ENCODE measurements at places on chromosomes 3 and 15.

- peak; percentile 40 for DNase-seq
These were observed 98.6 kb downstream of the TCF12 start for GRCh38 chr15:57017024-57017423.

- DNase-seq = no peak
These were observed 168.1 kb downstream of the XXYLT1 start for GRCh38 chr3:195102609-195103467.

DNA sequence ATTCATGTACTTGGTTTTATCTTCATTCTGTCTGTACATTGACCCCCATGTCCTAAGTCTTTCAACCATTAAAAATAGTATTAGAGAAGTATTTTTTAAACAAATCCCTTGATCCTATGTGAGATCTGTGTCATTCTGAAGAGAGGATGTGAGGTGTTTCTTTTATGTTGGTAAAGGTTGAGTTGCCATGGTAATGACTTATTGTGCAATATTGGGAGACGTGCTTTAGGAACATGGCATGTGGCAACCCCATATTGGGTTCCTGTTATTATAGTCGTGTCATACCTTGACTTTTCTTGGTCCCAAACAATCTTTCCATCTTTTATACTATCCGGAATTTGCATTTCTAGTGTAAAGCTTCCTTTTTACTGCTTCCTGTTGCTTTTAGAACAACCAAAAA, 203.1 kb downstream of the KCNAB1 start:
- DNase-seq = no peak

DNA sequence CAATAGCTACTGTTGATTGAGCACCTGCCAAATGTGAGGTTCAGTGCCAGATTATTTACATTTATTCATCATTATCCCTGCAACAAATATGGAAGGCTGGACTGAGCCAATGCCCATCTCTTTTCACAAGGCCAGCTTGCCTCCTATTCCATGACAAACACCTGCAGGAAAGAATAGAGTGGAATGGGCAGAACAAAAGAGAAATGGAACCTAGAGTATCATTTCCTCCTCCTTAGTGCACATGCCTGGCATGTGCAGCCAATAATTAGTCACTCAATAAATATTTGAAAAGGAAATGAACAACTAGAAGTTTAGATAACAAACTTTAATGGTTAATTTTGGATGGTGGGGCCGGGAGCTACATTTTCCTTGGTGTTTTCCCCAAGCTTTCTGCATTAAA, 61.4 kb upstream of the MYRIP start:
- no peak for DNase-seq

GRCh38 chr3:102301155-102301880, 133.5 kb upstream of the ZPLD1 start:
- no peak for DNase-seq

GRCh38 chr3:13125092-13126015, 52.1 kb upstream of the IQSEC1 start:
- DNase-seq = no peak

DNA sequence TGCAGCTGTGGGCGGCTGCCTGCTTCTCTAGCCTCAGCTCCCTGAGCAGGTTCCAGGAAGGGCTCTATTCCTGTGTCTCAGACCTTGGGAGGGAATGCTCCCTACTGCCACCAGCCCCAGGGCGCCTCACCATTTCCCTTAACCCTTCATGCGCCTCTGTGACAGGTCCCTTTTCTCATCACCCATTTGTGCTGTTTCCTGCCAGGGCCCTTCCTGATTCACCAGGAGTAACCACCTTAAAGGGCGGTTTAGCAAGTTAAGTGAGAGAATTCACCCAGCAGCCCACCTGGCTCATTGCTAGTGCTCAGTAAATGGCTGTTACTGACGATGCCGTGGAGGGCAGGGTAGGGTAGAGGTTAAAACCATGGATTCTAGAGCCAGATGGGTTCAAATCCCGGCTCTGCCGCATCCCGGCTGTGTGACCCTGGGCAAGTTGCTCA, 87.8 kb downstream of the WNT7A start:
- DNase-seq = no peak

GRCh38 chr3:28867836-28868235, 413.0 kb upstream of the RBMS3 start:
- DNase-seq = no peak

- DNase-seq = no peak
These were observed 5.8 kb downstream of the PRRT3 start for GRCh38 chr3:9946112-9947024.

DNA sequence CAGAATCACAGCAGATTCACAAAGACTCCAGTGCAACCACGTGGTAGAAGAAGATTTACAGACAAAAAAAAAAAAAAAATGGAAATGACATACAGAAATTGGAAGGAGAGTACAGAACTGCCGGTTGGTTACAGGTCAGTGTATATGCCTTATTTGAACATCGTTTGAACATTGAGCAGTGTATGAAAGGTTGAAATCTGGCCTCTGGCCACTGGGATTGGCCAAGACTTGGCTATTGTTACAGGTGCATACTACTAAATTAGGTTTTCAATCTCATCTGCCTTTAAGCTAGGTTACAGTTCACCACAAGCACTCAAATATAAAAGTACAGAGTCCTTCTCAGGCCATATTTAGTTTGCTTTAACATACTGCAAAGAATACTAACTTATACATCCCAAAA, 59.8 kb downstream of the THBS1 start:
- no peak for DNase-seq

GRCh38 chr15:54576298-54576935, 598.2 kb downstream of the UNC13C start:
- DNase-seq = peak; percentile 12

DNA sequence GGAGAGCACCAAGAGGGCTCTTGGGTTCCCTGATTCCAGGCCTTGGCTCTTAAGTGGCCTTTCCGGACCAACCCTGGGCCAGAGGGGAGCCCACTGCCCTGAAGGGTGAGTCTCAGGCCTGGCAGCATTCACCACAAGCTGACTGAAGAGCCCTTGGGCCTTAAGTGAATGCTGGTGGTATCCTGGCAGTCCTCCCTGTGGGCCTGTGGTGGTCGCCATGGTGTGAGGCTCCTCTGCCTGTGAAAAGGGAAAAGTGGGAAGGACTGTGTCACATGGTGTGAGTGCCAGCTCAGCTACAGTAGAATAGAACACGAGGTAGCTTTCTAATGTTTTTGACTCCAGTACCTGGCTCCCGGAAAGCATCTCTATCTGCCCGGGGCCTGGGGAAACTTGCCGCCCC, 15.3 kb downstream of the CHDH start:
- DNase-seq = no peak

DNA sequence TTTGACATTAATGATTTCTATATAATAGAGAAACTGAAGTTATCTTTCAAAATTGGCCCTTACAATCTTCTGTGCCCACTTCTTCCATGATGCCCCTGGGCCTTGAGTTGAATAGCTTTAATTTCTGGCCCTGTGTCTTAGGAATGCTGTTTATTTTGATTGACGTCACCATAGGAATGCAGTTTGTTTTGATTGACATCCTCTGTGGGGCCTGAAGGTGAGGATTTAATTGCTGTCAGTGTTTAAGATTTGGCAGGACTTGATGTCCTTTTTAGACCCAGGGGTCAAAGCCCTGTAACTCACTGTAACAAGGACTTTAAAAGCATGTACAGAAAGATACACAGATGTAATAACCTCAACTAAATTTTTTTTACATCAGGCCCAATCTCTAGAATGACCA, 83.3 kb downstream of the GLDN start:
- DNase-seq = no peak

GRCh38 chr3:196498297-196498696, 5.3 kb downstream of the RNF168 start:
- no peak for DNase-seq

DNA sequence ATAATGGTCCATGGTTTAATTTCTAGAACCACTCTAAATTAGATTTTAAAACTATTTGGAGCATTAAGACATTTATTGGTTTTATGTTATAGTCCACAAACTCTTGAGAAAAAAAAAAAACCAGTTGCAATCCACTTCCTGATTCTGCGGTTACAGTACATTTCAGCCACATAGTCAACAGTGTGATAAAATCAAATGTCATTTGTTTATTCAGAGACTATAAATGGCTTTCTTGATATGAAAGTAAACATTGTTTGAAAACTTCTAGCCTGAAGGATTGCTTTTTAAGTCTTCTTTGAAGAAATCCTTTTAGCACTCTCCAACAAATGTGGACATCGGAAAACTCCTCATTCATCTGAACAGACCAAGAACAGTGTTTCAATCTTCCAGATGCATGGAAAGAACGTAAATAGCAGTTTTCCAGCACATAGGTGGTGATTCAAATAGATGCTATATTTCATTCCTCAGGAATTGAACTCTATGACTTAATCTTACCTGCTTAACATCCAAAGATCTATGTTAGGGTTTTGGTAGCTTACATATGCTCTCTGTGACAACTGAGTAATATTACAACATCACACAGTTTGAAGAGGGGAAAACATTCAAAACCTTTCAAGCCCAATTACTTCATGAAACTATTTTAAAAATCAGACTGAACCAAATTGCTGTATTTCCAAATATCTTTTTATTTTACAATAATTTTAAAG, 87.8 kb upstream of the UBE2E2 start:
- no peak for DNase-seq

- DNase-seq = no peak
These were observed 56.5 kb downstream of the BSN start for GRCh38 chr3:49610666-49611280.

- DNase-seq = peak; percentile 68
These were observed 150.7 kb downstream of the OPA1 start for GRCh38 chr3:193743702-193744047.

- DNase-seq = no peak
These were observed 2.6 kb downstream of the GNAI2 start for GRCh38 chr3:50238549-50239026.

- DNase-seq = no peak
These were observed 305.9 kb upstream of the UMPS start for GRCh38 chr3:124424396-124424795.

- DNase-seq = peak; percentile 74
These were observed 23.0 kb downstream of the HPS3 start for GRCh38 chr3:149152420-149152819.

DNA sequence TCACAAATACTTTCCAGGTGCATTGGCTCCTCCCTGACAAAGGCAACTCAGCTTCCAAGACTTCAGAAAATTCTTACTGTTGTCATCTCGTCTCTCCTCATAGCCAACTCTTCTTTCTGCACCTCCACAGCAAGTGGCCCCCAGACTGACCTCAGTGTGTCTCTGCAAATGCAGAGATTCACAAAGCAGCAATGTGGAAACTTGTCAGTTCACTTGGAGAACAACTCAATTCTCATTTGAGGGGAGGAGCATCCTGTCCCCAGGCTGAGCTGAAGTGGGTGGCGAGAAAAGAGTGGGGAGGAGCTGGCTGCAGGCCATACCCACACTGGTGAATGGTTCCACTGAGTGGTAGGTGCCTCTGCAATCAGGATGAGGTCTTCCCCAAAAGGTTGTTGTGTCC, 248.7 kb upstream of the IL12A start:
- no peak for DNase-seq

GRCh38 chr3:190116551-190117067, 4.1 kb downstream of the P3H2 start:
- peak; percentile 28 for DNase-seq

DNA sequence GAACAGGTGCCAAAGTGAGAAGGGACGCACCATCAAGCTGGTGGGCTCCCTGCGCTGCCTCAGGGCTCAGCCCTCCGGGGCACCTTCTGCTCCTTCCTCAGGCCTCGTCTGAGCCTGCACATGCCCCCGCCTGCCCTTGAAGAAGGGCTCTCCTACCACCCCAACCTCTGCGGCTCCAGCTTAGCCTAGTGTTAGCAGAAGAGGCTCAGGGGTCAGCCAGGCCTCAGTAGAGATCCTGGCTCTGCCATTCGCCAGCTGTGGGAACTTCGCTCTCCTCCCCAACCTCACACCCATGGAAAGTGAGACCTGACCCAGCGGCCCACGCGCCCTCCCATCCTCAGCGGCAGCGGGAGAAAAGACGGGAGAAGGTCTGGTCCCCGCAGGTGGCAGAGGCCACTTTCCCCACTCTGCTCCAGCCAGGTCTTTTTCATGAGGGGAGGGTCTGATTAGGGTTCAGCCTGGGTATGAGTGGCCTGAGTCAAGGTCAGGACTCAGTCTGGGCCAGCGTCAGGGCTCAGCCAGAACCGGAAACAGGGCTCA, 8.2 kb downstream of the GRIP2 start:
- DNase-seq = no peak

DNA sequence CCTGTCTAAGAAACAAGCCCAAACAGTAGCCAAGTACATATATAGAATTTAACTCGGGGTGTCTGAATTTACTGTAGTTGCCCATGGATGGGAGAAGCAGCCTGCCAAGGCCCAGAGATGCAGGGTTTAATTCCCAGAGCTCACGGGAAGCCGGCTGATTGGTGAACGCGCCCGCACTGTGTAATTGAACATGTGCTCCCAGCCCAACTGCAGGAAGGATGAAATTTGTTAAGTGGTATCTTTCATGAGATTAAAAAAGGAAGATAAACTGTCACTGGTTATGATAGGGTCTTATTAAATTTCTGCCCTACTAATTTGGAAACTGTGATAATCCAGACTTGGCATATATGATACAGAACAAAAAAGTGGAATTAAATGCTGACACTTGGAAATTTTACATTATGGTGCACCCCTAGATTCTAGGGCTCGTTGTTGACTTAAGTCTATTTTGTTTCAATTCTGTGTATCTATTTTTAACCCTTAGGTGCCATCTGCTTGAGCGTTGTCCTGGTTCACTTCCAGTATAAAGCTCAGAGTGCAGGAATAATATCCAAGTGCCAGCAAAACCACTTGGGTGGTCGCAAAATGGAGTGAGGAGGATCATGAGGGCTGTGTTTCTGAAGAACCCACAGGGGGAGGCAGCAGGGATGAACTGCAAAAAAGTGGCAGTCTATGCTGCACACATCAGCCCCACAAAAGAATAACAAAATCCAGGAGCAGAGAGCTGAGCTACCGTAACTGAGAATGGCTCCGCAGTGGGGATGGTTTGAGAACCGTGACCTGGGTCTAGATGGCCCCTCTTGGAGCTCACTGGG, 13.8 kb upstream of the TMC3 start:
- DNase-seq = no peak

GRCh38 chr15:67181221-67181639, 73.2 kb downstream of the AAGAB start:
- DNase-seq = no peak

GRCh38 chr3:24506966-24507775, 12.5 kb upstream of the THRB start:
- no peak for DNase-seq

- no peak for DNase-seq
These were observed 124.4 kb upstream of the TOPAZ1 start for GRCh38 chr3:44117239-44117638.
